ENCODE measurements at places on chromosomes 5 and 9. TPM values are rescaled to one million over a fixed set of nuclear protein-coding genes. Genes with fewer than 3 reads are reported as not detected.

The ARL10 gene
- total RNA-seq, result 25.9 TPM

The RNF20 gene
- 54.7 TPM for total RNA-seq

DNA sequence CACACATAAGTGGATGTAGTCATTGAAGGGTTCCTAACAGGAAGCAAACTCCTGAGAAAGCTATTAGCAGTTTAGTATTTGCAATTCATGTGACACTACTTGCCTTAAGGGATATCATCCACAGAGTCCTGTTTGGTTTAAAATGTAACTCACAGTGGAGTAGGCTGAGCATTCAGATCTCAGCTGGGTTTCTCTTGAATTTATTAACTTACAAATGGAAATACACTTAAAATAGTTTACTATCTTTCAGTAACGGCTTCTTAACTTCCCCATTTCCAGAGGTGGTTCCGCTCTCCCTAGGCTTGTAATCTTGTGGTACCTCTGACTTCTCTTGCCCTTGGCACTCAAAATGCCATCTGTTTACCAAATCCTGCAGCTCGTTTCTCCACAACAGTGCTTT, 660.7 kb upstream of the ADAMTS16 start:
- H3K27me3 ChIP-seq, result no peaks in the 10 kb centered on the region
- peaks cover 10% of the 10 kb centered on the region for H3K4me1 ChIP-seq
- no peak for DNase-seq
- no peaks in the 10 kb centered on the region for H3K36me3 ChIP-seq

- no peak overlapping the region for H3K27ac ChIP-seq
- H3K36me3 ChIP-seq, result no peaks in the 10 kb centered on the region
- H3K4me3 ChIP-seq, result no peak overlapping the region
- no peak for DNase-seq
- H3K27me3 ChIP-seq, result peaks cover 24% of the 10 kb centered on the region
These were observed 5.4 kb upstream of the SLC1A3 start for GRCh38 chr5:36600917-36601527.

GRCh38 chr9:118533101-118533500, 828.9 kb downstream of the TLR4 start:
- no peak for DNase-seq
- H3K4me1 ChIP-seq, result peaks cover 26% of the 10 kb centered on the region
- no peak overlapping the region for H3K4me3 ChIP-seq
- no peaks in the 10 kb centered on the region for H3K27me3 ChIP-seq

- H3K27me3 ChIP-seq, result no peaks in the 10 kb centered on the region
- H3K4me1 ChIP-seq, result peaks cover 9% of the 10 kb centered on the region
- no peak overlapping the region for H3K4me3 ChIP-seq
- peaks cover 4% of the 10 kb centered on the region for H3K36me3 ChIP-seq
These were observed 86.6 kb downstream of the MED27 start for GRCh38 chr9:131992906-131993657.

The IRX1 gene
- total RNA-seq, result 11.8 TPM

DNA sequence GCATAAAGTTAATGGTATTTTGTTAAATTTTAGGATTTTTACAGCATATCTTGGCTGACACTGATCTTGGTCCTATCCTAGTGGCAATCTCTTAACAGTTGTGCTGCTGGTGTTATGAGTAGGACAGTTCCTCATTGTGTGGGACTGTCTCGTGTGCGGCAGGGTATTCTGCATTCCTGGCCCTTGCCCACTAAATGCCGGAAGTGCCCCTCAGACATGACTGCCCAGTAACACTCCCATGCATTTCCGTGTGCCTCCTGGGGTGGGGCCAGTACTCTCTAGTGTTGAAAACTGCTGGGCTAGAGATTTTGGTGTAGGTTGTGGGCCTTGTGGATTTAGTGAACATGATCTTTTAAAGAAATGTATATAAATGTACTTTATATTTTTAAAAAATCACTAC, 227.1 kb upstream of the DMRT1 start:
- no peak overlapping the region for H3K4me3 ChIP-seq
- peaks cover 17% of the 10 kb centered on the region for H3K4me1 ChIP-seq
- H3K36me3 ChIP-seq, result no peaks in the 10 kb centered on the region
- no peak for DNase-seq
- no peak overlapping the region for H3K27ac ChIP-seq

The GABBR2 gene
- total RNA-seq, result not detected

GRCh38 chr9:19408316-19408692, 505 bp upstream of the ACER2 start:
- peak overlapping the region; percentile 50 for H3K27ac ChIP-seq
- peaks cover 13% of the 10 kb centered on the region for H3K4me1 ChIP-seq
- H3K27me3 ChIP-seq, result peaks cover 4% of the 10 kb centered on the region
- H3K4me3 ChIP-seq, result peak overlapping the region; percentile 90
- no peak for DNase-seq
- no peaks in the 10 kb centered on the region for H3K36me3 ChIP-seq

DNA sequence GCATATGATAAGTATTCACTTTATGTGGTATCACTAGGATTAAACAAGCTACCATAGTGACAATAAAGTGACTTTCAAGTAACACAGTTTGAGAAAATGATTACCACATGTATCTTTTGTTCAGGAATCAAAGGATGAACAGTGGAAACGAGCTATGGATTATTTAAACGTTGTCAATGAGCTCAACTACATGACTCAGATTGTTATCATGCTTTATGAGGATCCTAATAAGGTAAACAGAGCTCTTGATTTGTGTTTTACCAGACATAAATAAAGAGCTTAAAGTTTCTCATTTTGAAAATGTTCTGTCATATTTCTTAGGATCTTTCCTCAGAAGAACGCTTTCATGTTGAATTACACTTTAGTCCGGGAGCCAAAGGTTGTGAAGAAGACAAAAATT, 57.4 kb downstream of the PPIP5K2 start:
- no peaks in the 10 kb centered on the region for H3K27me3 ChIP-seq
- H3K4me1 ChIP-seq, result no peaks in the 10 kb centered on the region
- H3K27ac ChIP-seq, result no peak overlapping the region
- no peak overlapping the region for H3K4me3 ChIP-seq

GRCh38 chr5:178078197-178079010, 34.9 kb upstream of the N4BP3 start:
- H3K36me3 ChIP-seq, result no peaks in the 10 kb centered on the region
- no peak overlapping the region for H3K4me3 ChIP-seq
- no peaks in the 10 kb centered on the region for H3K4me1 ChIP-seq
- peaks cover 22% of the 10 kb centered on the region for H3K27me3 ChIP-seq
- DNase-seq, result no peak

DNA sequence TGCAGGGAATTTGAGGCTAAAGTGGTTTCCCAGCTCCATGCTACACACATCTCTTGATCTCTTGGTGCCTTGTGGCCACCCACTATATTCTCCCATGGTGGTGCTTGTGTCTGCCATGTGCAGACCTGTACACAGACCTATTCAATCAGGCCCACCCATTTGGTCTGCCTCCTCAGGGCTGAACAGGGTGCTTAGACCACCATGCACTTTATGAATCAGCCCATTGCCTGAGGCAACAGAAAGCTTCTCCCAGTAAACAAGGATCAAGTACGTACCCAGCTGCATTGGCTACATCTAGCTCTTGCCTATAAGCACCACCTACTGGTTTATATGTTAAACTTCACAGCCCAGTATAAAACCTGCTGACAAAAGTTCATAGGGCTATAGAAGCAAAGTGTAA, 664.3 kb upstream of the EDIL3 start:
- H3K36me3 ChIP-seq, result no peaks in the 10 kb centered on the region
- H3K4me3 ChIP-seq, result no peak overlapping the region
- H3K27me3 ChIP-seq, result no peaks in the 10 kb centered on the region
- peaks cover 13% of the 10 kb centered on the region for H3K4me1 ChIP-seq

The ZDHHC11 gene
- 4.4 TPM for total RNA-seq
